ENCODE measurements at places on chromosomes 5 and 9.

DNA sequence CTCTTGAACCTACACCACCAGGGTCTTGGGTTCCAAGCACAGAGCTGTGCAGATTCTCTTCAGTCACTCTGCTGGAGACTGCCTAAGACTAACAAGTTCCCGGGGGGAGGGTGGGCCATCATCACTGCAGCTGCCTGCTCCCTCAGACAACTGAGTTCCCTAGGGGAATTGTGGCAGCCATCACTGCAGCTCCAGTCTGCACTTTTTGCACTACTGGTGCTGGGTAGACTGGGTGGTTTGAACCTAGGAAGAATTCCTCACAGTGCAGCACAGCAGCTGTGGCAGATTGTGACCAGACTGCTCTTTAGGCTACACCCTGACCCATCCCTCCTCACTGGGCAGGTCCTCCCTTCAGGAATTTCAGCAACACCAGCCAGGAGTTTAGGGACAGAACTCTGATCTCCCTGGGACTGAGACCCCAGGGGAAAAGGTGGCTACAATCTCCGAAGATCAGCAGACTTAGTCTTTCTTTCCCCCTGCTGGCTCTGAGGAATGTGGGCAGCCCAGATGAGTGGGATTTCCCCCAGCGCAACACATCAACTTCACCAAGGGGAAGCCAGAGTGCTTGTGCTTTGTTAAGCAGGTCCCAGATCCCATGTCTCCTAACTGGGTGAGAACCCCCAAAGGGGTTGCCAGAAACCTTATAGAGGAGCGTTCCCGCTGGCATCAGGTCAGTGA lies 30.9 kb upstream of the RGMB start:
- no peak for DNase-seq

DNA sequence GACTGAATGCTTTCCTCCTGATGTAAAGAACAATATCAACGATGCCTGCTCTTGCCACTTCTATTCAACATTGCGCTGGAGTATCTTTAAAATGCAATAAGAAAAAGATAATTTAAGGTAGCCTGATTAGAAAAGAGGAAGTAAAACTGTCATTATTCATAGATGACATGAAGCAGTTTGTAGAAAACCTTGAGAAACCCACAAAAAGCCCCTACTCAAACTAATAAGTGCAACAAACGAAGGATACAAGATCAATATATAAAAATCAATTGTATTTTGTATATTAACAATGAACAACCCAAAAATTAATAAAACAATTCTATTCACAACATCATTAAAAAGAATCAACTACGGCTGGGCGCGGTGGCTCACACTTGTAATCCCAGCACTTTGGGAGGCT lies 76.4 kb upstream of the CKMT2 start:
- no peak for DNase-seq

DNA sequence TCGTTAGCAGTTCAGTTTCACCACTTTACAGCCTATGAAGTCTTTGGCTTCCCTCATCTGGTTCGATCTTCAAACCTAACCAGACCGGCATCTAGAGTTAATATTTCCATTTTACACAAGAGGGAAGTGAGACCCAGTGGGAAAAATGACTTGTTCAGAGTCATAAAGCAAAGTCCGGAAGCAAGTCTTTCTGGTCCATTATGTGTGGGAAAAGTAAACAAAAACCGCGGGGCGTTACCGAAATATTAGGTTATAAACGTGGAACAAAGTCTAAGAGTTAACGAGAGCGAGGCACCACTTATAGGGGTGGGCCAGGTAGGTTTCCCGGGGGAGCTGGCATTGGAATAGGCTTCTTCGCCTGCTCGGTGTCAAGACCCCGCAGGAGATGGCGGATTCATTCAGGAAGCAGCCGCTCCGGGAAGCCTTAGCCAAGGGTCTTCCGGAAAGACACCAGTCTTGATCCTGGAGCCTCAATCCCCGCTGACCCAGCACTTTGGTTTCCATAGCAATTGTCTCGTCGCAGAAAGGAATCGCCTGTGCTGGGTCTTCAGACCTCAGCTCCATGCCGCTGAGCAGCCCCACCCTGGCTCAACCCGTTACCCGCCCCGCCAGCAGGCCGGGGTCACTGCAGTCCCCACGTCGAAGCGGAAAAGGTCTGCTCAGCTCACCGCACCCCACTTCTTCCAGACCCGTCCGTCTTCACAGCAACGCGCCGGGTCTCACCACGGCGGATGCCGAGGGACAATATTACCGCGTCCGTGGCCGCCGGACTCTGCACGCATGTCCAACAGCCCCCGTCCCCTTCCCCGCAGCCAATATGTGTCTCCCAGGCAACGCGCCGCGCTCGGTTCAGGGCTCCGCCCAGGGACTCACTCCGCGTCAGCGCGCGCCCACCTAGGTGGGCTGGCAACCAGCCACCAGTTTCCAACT lies at the start of gene C5orf52:
Gene C5orf52 (plus strand): TSS at position 872 of the 930 bp plus-strand sequence. CDS start 82 bp downstream, outside the sequence.
- peak; percentile 12 for DNase-seq

DNA sequence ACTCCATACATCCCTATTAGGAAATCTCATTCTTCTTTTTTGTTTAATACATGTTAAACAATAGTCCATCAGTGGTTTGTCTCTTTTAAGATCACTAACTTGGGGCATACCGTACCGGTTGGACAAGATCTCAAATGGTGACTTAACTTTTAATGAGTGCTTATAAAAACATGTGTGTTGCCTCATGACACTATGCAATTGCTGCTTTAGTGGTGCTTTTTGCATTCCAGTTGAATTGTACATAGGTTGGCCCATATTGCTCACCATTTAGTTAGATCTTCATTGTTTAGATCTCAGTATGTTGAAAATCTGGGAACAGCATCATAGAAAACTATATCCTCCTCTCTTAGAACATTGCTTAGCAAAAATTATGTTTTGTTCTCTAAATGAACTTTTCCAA lies 17.8 kb downstream of the C9orf85 start:
- peak; percentile 92 for DNase-seq

- no peak for DNase-seq
These were observed 266.1 kb downstream of the CWC27 start for GRCh38 chr5:65034813-65035209.

GRCh38 chr9:108477529-108478006 lies 378.2 kb downstream of the ACTL7B start:
- peak; percentile 90 for DNase-seq

DNA sequence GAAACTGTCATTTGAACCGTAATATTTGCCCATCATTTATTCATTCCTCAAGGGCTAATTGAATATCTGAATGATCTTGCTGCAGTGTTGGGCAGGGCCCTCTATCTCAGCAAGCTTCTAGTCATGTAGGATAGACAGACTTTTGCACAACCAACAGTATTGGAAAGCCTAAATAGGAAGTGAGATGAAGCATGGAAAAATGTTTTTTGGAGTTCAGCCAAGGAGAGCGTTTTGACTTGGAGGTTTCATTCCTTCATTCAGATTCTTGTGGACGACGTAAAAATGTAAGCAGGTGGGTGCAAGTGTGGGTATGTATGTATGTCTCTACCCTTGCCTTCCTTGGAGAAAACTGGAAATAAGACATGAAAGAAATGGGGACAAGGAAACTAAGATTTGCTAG lies 15.5 kb downstream of the DAPK1 start:
- no peak for DNase-seq

DNA sequence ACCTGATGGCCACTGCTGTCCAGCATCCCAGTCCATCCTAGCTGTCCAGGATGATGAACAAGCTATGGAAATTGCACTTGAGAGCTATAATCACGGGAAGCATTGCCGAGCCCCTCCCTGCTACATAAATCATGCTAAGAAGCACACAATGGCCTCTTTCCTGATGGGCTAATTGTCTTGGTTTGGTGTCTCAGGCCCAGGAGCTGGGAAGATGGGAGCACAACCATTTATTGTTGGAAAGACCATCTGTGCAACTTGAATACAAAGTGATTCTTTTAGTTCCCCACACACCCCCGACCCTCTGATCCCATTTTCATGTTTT lies 80.4 kb downstream of the RGS3 start:
- no peak for DNase-seq

DNA sequence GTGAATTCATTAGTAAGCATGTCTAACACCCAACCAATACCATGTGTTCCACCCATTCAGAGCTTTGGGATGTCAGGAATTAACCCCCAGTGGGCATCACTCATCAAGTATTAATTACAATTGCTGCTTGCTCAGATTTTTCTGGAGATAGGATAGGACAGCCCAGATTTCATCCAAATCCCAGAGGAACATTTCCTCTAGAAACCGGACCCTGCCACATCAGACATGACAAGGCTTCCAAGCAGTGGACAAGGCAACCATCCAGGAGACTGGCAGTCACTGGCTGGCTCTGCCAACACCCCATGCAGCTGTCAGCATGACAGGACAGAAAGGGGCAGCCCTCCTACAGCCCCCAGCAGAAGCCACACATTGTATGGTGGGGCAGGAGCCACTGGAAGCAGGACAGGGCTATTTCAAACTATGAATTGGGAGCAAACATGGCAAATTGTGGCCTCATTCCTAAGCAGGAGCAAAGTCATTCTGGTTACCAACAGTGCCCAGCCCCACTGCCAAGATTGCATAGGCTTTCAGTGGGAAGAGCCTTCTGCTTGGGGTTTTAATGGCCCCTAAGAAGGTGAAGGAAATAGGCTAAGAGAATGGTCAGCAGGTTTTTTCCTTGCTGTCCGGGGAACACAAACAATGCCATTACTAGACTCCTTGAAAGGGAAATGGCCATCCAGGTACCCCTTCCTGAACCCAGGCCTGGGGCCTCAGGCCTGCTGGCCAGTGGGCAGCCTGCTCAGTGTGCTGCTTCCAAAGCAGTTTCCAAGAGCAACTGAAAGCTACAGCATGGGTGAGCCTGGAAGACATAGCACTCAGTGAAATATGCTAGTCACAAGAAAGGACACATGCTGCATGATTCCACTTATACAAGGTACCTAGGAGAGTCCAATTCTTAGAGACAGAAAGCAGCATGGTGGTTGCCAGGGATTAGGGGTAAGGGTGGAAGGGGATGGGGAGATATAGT lies 294.7 kb upstream of the SLC30A5 start:
- DNase-seq: no peak

DNA sequence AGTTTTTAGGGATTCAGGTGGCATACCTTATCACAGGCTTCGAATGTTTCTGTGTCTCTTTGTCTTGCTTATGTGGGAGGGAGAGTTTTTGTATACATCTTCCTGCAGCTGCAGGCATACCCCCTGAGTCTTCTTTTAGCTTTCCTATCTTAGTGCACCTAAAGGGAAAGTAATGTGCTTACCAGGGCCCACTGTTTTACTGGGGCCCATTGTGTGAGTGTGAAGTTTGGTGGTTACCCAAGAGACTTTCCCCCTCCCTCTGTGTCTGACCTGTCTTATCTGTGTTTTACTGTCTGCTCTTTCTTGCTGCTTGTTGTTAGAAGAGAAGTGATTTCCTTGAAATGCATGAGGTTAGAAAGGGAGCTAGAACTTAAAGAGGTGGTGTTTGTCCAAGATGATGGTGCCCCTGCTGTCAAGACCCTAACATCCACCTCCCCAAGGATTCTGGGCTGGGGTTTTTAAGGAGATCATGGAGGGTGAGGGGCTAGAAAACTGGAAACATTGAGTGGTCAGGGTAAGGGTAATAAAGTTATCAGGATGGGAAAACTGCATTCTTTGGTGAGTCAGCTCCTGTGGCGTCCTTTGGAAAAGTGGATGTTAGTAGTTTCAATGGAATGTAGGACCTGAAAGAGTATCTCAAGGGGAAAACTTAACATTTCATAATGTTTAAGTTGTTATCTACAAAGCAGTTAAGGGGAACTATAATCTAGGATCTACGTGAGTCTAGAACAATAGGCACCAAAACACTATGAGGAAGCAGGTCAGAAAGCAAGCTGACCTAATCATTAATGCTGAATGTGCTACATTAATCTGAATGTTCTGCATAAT lies 583.5 kb upstream of the TUSC1 start:
- peak; percentile 81 for DNase-seq

DNA sequence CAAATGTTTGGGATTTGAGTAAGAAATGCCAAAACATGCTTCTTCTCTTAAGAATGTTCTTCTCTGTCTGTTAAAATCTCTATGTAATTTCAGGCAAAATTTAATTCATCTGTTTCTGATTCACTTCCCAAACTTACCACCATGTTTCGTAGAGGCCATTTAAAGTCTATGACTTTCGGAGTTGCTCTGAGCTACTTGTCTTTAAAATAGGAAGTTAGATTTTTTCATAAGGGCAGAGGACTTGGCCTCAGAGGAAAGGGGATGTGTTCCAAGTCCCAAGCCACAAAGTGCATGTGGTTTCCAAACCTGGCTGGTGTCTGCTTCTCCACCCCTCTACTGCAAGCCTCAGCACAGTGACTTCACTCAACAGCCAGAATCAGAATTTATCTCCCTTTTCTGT lies 111.3 kb upstream of the ADRA1B start:
- DNase-seq: no peak

- DNase-seq: no peak
These were observed 57.4 kb downstream of the OR2K2 start for GRCh38 chr9:111272581-111272980.

DNA sequence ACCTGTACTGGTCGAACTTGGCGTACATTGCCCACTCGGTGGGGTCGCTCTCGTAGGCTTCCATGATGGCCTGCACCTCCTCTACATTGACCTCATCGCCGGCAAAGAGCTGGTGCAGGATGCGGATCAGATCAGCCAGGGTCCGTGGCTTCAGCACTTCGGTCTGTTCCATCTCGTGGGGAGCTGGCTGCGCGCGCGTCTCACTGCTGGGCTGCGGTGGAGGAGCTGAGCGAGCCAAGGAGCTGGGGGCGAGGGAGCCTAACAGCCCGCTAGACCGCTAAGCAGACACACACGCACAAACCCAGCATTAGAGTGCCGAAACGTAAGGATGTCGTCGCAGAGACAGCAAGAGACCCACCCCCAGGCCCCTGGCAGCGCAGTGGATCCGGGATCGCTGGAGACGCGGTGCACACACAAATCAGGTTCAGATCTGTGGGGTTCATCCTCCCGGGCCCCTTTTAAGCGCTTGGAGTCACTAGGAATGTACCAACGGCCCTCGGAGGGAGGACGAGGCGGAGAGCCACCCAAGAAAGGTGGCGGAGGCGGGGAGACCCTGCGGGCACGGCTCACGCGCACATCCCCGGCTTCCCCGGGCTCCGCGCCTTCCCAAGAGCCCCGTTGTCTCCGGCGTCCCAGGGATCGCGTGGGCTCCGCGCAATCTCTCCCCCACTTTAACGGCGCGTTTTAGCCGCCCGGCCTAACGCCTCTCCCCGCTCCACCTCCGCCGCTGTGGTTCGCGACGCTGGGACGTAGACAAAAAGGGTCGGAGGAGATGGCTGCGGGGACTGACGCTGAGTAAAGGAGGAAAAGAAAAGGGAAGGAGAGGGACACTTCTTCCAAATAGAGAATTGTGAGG lies at the start of gene CDO1:
Gene CDO1 (minus strand): TSS at position 434 of the 856 bp plus-strand sequence. CDS start 262 bp downstream, at position 172.
- peak; percentile 50 for DNase-seq

GRCh38 chr5:100818340-100818739 lies 84.7 kb downstream of the ST8SIA4 start:
- DNase-seq: no peak

DNA sequence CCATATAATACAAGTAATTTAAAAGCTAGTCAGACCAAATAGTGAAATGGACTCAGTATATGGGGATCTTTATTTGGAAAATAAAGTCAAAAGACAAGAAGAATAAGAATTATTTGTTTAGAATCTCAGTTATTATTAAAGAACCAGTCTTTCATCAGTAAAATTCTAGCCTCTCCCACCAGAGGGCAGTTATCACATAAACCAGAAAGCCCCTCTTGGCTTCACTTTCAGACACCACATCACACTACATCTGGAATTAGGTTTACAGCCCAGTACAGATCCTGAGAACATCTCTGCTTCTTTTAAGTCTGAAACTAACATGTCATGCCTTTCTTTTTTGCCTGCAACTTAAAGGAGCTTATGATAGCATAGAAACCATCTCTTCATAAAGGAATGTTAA lies 12.2 kb upstream of the HSPB3 start:
- DNase-seq: peak; percentile 49

- peak; percentile 20 for DNase-seq
These were observed 26.3 kb downstream of the SEMA5A start for GRCh38 chr5:9519537-9519936.

Measured in HCEC 1CT (cell line).